ENCODE measurements at places on chromosomes 2 and 18.
A peak's percentile ranks its signal among the peaks of the same experiment; 100 is the strongest.

DNA sequence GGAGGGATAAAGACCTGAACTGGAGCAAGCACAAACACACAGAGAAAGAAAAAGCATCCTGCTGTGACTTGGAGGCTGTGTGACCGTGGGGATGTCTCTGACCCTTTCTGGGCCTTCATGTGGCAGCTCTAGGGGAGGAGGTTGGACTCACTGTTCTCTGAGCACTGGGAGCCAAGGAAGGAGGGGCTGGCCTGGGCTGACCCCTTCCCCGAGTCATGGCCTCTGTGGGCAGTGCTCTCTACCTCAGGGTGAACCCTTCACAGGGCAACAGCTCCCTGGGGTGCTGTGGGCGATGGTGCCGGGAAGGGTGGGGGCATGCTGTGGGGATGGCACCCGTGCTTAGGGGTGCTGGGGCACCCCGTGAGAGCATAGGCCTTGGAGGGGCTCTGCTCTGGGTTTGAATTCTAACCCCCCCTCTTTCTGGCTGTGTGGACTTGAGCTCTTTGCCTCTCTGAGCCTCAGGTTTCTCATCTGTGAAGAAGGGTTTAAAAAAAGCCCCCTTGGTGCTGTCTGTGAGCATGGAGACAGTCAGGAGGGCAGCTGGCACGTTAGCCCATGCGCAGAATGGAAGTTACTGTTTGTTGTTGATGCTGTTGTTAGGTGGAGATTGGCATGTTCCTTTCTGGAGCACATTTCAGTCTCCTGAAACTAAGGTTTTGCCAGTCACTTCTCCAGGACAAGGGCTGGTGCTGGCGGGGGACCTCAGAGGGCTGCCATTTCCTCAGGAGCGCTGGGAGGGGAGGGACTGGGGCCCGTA is 700 bp downstream of the TOGARAM2 start:
- DNase-seq, result no peak

DNA sequence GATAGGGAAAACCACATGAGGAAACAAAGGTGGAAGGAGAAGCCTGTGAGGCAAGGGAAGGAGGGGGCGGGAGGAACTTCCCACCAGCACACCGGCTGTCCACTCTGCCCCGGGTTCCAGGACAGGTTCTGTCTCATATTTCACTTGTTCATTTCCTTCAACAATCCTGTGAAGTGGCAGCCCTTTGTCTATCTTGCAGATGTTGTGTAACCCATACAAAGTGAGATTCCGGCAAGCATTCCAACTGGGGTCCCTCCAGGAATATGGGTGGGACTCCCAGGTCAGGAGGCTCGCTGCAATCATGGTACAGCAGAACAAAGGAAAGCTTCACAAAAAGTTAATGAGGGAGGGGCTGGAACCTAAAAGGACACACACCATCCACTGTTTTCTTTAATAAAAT is 271.3 kb upstream of the PXDN start:
- DNase-seq, result no peak

DNA sequence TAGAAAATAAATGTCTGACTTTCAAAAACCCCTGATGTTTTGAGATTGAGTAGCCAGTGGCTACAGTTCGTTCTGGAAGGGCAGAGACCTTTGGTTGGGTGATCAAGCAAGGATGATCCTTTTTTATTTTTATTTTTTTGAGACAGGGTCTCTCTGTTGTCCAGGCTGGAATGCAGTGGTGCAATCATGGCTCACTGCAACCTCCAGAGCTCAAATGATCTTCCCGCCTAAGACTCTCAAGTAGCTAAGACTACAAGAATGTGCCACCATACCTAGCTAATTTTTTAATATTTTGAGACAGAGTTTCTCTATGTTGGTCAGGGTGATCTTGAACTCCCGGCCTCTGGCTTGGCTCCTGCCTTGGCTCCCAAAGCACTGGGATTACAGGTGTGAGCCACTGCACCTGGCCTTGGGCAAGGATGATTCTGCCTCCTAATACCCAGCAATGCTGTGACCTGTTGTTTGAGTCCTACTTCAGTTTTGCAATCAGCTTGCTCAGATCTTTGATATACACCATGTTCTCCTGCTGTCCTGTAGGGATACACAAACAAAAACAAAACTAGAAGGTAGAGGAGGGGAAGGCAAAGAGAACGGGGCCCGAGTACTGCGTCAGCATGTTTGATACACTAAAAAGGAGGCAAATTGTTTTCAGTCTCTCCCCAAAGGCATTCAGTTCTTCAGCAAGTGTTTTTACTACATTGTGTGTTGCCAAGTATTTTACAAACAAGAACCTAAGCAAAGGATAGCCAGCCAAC is 59.2 kb upstream of the LYPD6B start:
- DNase-seq, result no peak

GRCh38 chr2:119086327-119086726 is 72.2 kb downstream of the C1QL2 start:
- DNase-seq, result no peak

DNA sequence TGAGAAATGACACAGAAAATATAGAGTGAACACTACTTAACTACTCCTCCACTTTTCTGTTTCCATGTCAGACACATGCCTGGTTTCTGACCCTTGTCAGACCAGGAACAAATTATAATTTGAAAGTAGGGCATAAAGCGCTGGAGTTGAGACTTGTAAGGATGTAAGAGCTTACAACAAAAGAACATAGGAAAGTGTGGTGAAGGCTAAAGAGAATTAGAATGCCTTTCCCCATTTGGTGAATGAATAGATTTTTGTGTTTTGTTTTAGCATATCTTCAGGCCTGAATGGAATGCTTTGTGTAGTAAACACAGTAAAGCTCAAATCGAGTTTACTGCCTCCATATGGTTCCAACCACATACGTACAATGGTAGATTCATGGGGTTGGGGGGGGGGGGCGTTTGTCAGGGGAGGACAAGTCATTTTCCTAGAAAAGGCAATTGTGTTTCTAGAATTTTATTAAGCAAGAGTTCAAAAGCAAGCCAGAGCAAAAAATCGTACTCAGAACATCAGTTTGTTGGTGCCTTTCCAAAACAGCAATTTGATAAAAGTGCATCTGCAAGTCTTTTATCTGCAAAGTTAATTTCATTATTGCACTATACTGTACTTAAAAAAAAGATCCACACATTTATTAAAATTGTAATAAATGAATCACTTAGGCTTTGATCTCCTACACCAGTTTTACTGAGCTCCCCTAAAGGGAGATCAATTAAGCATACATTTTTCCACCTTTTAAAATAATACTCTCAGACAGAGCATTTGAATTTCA is 30.9 kb downstream of the NRXN1 start:
- DNase-seq, result no peak

DNA sequence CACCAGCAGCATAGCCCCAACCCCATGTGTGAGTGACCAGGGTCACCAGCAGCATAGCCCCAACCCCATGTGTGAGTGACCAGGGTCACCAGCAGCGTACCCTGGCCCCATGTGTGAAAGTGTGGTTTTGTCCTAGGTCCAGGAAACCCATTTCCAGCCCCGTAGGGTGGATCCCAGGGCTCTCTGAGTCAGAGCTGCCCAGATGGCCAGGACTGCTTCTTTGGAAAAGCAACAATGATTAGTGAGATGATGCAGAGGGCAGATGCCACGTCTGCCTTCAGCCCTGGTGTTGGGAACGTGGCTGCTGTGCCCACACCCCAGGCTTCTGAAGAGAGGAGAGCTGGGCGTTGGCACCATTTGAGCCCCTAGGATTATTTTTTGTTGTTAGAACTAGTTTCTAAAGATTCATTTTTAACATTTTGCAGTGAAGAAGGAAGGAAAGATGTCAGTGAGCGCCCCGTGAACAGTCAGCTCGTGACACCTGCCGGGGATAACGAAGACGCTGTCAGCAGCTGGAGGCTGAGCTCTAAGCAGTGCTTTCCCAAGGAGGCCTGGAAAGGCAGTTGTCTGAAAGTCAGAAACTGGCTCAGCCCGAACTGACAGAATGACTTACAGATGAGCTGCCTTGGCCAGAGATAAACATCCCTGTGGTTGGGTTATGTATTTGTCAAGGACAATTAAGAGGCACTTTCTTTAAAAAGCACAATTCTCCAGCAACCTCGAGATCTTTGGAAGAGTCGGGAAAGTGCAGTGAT is 32.1 kb upstream of the KCNG2 start:
- DNase-seq, result no peak

GRCh38 chr2:148716378-148716920 is 71.9 kb downstream of the EPC2 start:
- DNase-seq, result no peak

GRCh38 chr2:195456771-195457170 is 200.3 kb upstream of the SLC39A10 start:
- DNase-seq, result no peak

- DNase-seq, result no peak
Observed at GRCh38 chr2:49026706-49027105, 127.6 kb downstream of the FSHR start.

DNA sequence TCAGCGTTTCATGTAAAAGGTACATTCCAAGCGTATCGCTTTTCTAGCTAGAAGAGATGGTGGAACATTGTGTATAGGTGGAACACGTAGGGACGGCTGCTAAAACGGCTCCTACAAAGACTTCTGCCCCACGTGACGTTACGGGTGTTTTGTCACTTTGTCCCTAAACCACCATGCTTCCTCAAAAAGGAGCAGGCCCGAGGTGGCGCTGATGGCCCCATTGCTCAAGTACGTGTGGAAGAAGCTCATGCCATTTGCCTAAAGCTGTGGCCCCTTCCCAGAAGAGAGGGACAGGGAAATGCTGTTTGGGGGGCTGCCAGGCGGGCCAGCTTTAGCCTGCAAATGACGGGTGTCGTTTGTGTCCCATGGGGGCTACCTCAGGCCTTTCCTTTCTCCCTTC is 72.7 kb downstream of the TMEM247 start:
- DNase-seq, result peak; percentile 18

DNA sequence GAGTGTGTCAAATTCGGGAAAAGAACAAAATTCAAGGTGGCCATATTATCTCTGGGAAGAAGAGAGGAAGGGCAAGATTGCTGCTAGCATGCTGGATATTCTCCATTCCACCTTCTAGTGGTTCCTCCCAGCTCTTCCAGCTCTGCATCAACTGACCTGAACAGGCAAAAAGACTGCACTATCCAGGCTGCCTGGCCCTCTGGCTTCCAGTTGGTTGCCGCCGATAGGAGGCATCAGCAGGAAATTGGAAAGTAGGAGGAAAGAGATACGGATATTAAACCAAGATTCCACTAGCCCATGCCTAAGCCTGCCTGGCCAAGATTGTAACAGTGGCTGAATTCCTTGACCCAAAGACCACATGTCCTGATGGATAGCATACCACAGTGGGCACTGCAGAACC is 1.7 kb upstream of the RTTN start:
- no peak for DNase-seq

DNA sequence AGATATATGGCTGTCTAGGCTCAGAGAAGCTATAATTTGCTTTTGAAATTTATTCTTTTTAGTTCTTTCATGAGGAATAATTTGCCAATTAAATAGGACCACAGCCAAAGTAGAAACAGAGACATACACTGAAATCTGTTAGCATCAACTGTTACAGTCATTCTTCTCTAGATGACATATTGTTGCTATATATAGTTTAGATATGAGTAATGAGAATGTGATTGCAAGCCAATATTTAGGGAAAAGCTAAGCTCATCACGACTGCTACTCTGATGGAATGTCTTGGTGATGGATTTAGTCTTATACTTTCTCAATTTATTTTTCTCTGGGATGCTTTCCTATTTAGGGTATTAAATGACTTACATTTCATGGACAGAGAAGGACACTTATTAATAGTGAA is 259.1 kb downstream of the LNPK start:
- DNase-seq, result no peak

DNA sequence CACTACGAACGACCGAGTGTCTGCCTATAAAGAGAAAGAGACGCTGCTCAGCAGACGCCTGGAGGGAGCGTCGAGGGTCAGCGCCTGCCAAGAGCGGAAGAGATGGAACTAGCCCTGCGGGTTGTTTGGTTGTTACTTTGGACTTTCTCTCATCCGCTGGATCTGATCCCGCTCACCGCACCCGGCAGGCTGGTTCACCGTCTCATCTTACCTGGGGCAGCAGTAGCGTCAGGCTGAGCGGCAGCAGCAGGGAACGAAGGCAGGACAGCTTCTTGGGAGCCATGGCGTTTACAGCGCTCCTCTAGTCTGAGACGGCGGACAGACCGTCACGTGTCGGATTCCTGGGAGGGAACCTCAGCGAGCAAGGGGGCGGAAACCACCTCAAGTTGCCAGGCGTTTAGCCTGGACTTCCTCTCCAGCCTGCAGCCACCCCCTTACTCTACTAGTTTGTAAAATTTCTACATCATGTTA is 1.9 kb downstream of the GLB1L start:
- DNase-seq, result no peak

DNA sequence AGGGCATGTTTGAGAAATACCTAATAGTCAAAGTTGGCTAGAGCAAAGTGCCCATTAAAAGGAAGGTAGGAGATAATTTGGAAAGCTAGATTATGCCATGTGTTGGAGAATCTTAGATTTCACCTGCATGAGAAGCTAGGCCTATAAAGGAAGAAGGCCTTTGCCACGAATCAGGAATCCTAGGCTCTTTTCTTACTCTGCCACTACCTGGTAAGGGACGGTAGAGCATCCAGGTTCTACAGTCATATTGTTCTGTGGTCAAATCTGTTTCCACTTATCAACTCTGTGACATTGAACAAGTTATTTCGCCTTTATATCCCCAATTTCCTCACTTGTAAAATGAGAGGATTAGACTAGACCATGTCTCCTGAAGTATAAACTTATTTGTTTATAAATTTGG is 3.6 kb upstream of the KCNJ3 start:
- no peak for DNase-seq

DNA sequence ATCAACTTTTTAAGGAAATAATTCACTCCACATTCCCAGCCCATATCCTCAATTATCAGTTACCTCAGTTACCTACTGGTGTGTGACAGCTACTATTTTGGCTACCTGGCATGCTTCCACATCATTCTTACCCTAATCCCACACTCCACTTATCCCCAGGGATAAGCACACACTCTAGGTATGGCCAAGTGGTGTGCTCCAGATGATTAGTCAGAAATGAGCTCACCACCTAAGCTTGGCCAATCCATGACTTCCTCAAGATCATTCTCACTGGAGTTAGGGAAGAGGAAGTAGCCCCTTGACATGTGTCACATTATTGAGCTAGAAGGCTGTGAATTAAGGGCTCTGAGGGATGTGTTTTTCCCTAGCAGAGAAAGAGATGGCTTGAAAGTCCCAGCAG is 20.9 kb upstream of the SMAD4 start:
- DNase-seq, result no peak

DNA sequence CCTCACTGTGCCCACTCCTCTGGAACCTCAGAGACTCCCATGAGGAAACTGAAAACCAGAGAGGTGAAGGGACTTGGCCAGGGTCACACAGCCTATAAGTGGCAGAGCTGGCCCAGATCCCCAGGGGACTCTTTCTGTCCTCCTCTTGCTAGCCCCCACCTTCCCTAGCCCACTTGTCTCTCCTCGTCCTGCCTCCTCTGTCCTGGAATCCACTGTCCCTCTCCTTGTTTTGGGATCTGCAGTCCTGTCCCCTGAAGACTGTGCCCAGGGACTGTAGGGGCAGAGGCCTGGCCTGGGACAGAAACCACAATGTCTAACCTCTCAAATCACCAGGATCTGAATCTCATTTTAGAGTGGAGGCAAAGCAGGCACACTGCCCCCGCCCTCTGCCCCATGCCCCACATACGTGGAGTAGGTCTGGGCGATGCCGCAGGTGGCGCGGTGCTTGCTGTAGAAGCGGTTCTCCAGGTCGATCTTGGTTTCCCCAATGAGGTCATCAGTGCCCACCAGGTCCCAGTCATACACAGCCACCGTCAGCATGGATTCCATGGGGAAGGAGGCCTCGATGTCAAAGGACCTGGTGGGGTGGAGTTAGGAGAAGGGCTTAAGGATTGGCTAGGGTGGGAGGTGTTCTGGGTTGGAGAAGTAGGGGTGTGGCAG is 12.5 kb downstream of the OTOF start:
- no peak for DNase-seq

- DNase-seq, result no peak
Observed at GRCh38 chr2:71498261-71498701, 44.9 kb downstream of the DYSF start.

- no peak for DNase-seq
Observed at GRCh38 chr2:145199827-145200706, 680.1 kb upstream of the ZEB2 start.
